WTC11 (cell line): ENCODE measurements at places on chromosomes 6 and 20.

DNA sequence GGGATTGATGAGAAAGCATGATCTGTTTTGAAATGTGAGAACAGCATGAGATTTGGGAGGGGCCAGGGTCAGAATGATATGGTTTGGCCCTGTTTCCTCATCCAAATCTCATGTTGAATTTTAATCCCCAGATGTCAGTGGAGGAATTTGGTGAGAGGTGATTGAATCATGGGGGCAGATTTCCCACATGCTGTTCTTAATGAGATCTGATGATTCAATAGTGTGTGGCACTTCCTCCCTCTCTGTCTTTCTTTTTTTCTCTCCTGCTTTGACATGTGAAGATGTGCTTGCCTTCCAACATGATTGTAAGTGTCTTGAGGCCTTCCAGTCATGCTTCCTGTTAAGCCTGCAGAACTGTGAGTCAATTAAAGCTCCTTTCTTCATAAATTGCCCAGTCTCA is 1060.3 kb upstream of the CITED2 start:
- no peak for DNase-seq

GRCh38 chr20:10807013-10807412 is 133.2 kb upstream of the JAG1 start:
- no peak for DNase-seq

DNA sequence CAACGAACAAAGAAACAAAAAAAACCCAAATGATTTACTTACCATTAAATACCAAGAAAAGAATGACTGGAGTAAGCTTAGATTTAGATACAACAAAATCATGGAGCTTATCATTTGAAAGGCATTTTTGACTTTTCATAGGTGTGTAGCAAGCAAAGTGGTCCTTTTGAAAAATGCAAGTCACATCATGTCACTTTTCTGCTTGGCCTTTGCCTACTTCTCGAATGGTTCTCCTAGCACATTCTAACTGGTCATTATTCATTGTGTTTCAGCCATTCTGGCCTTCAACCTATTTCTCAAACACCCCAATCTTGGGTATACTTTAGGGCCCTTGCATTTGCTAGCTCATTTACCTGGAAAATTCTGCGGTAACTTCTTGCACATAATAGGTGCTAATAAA is 22.6 kb downstream of the ASXL1 start:
- DNase-seq, result no peak

- no peak for DNase-seq
Measured at GRCh38 chr20:16428112-16428511, 145.1 kb downstream of the KIF16B start.
